ENCODE measurements at places on chromosomes 3 and 15. TPM values are rescaled to one million over a fixed set of nuclear protein-coding genes. Genes with fewer than 3 reads are reported as not detected.

ASB14 gene
- not detected for polyA plus RNA-seq

DNA sequence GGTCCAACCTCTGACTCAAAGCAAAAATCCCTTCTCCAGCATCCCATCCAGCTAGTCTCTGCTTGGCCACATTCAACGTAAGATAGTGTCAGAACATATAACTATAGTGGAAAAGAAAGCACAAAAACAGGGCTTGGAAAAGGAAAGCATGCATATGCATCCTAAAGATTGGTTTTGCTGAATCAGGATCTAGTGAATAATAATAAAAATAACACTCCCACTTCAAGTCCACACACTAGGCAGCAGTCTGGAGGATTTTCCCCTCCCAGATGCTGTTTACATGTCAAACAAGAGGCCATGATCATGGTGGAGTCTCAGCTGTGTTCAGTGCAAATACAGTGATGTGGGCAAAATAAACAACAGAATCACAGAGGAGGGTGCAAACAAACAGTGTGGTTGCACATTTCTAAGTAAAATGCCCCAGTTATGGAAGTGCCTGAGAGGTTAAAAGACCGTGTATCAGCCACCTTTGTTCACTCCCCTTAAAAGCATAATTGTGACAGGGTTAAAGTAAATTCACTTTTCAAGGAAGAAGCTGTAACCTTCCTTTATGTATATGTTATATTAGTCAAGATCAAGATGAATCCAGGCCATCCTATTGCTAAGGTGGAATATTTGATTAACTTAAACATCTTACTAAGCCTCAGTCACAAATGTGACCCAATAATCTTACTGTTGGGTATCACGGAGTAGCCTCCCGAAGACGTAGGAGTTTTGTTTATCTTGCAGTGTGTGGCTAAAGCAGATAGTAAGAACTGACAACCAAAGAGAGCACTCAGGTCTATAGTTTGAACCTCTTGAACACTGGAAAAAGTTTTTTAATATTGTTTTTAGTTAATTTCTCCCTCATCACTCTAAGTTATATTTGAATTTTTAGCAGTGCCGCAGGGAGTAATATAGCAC, 424.5 kb downstream of the SOX2 start:
- DNase-seq, result no peak

- no peak for DNase-seq
Observed at GRCh38 chr3:57283334-57283733, 9.2 kb downstream of the ASB14 start.

DNA sequence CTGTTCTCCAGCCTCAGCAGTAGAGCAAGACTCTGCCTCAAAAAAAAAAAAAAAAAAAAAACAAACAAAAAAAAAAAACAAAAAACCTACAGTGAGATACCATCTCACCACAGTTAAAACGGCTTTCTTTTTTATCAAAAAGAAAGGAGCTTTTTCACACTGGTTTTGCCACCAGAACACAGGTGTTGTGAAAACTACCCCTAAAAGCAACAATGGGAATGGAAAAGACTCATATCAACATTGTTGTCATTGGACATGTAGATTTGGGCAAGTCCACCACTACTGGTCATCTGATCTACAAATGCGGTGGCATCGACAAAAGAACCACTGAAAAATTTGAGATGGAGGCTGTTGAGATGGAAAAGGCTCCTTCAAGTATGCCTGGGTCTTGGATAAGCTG, 24.8 kb upstream of the SLC25A38 start:
- no peak for DNase-seq

DNA sequence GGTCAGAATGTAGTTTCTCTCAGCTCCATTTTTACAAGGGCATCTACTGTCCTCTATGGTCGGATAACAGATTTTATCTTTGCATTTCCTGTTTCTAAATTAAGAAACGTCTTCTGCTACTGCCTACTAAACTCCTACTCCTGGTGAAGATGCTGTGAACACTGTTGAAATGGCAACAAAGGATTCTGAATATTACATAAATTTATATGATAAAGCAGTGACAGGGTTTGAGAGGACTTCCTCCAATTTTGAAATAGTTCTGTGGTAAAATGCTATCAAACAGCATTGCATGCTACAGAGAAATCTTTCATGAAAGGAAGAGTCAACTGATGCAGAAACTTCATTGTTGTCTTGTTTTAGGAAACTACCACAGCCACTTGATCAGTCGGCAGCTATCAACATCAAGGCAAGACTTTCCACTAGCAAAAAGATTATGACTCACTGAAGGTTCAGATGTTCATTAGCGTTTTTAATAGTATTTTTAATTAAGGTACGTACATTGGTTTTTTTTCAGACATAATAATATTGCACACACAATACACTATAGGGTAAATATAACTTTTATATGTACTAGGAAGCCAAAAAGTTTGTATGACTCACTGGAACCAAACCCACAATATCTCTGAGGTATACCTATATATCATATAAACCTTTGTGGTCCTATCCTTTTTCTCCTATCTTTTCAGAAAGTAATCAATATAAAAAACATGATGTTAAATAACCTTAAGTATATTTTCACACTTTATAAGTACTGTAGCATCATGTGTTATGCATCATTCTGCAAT, 156.1 kb downstream of the STAG1 start:
- no peak for DNase-seq

Measured in adrenal gland (tissue), 19 donors.